ENCODE measurements at places on chromosomes 6 and 20. TPM values are rescaled to one million over a fixed set of nuclear protein-coding genes. Genes with fewer than 3 reads are reported as not detected.

GRCh38 chr20:11020712-11021111, 346.9 kb upstream of the JAG1 start:
- DNase-seq: no peak

DNA sequence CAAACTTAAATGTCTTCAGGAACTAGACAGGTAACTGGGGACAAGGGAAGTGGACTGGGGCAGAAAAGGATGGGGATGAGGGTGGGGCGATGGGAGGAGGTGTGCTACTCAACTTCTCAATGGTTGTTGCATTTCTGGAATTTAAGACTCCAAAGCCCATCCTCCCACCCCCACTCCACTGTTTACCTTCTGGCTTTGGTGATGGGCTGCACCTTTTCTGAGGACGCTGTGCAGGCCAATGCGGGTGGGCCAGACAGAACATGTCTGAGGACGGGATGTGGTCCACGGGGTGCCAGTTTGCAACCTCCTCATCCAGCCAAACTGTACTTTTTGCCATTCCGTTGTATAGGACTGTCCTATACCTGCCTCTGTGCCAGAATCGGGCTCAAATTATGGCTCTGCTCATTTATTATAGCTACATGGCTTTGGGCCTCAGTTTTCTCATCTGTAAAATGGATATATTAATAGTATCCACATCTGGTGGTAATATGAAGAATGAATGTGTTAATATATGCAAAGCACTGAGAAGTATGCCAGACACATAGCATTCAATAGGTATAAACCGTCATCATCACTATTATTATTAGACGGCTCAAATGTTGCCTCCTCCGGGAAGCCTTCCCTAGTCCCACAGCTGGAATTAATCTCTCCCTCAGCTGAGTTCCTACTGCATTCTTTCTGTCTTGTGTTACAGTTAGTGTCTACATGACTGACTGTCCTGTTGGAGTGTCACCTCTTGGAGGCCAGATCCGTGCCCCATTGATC, 31.0 kb upstream of the VEGFA start:
- no peak for DNase-seq

- DNase-seq: no peak
Observed at GRCh38 chr6:151682922-151683321, 124.6 kb upstream of the ESR1 start.

DNA sequence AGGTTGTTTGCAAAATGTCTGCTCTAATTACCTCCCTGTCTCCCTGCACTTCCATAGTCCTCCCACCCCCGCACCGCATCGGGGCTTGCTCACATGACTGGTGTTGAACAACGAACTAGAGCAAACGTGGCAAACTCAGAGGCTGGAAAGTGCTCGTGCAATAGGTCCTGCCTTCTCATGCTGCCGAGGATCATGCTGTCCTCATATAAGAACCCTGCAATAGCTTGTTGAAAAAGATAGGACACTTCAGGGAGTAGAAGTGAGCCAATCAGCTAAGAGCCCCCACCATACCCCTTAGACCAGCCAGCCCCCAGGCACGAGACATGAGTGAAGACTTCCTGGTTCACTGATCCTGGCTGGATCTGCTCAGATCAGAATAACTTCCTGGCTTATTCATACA, 219.2 kb downstream of the C6orf118 start:
- no peak for DNase-seq

GRCh38 chr6:23659125-23659524, 466.9 kb upstream of the NRSN1 start:
- DNase-seq: peak; percentile 64

- DNase-seq: peak; percentile 88
Observed at GRCh38 chr20:50267041-50267865, 76.6 kb downstream of the CEBPB start.

DNA sequence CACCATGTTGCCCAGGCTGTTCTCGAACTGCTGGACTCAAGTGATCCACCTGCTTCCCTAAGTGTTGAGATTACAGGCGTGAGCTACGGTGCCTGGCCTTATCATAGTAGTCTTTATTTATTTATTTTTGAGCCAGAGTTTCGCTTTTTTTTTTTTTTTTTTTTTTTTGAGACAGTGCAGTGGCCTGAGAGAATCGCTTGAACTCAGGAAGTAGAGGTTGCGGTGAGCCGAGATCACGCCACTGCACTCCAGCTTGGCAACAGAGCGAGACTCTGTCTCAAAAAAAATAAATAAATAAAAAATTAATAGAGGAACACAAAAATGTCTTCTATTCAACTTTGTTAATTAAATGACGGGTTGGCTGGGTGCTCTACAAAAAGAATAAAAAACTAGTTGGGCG, 12.9 kb downstream of the MAPRE1 start:
- DNase-seq: no peak

DNA sequence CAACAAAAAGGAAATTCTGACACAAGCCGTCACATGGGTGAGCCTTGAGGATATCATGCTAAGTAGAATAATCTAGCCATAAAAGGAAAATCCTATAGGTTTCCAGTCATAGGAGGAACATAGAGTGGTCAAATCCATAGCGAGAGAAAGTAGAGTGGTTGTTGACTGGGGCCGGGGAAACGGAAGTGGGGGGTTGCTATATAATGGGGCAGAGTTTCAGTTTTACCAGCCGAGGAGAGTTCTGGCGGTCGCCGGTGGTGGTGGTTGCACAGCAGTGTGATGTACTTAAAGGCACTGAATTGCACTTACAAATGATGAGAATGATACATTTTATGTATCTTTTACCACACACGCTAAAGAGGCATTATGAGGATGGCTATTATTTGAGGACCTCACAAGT, 4.9 kb downstream of the GPR31 start:
- no peak for DNase-seq

- DNase-seq: no peak
Observed at GRCh38 chr6:35967076-35967774, 46.3 kb upstream of the SRPK1 start.

DNA sequence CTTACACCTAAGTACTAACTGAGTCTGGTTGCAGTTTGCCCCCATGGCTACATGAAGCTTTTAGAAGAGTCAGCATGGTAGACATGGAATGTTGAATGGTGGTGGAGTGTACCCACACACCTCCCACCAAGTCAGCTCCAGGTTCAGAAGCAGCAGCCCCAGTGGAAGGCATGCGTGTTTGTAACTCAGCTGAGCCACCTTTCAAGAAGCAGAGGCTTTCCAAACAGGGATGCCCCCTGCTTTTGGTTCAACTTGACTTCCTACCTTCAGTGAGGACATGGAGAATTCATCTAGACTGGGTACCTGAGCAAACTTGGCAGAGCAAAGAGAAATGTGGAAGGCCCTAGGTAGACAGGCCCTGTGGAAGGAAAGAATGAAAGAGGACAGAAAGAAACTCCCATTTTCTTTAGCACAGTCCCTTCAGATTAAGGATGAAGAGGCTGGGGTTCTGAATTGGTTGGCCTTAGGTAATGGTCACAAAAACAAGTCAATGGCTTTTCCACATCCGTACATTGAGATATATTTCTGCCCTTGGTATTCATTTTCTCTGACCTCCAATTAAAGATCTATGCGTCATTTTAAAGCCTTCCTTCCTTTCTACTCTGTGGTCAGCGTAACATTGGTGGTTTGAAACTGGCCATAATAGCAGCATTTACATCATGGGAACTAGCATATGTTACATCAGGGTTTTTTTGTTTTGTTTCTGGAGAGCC, 53.2 kb downstream of the HFE start:
- DNase-seq: no peak

- DNase-seq: no peak
Observed at GRCh38 chr6:27994616-27995015, 37.6 kb downstream of the OR2B6 start.

GRCh38 chr20:34431168-34431567, 68.1 kb downstream of the ITCH start:
- DNase-seq: no peak

GRCh38 chr6:150212778-150213177, 69.9 kb downstream of the PPP1R14C start:
- DNase-seq: peak; percentile 57

- no peak for DNase-seq
Observed at GRCh38 chr6:41675176-41675775, 37.0 kb downstream of the MDFI start.

DNA sequence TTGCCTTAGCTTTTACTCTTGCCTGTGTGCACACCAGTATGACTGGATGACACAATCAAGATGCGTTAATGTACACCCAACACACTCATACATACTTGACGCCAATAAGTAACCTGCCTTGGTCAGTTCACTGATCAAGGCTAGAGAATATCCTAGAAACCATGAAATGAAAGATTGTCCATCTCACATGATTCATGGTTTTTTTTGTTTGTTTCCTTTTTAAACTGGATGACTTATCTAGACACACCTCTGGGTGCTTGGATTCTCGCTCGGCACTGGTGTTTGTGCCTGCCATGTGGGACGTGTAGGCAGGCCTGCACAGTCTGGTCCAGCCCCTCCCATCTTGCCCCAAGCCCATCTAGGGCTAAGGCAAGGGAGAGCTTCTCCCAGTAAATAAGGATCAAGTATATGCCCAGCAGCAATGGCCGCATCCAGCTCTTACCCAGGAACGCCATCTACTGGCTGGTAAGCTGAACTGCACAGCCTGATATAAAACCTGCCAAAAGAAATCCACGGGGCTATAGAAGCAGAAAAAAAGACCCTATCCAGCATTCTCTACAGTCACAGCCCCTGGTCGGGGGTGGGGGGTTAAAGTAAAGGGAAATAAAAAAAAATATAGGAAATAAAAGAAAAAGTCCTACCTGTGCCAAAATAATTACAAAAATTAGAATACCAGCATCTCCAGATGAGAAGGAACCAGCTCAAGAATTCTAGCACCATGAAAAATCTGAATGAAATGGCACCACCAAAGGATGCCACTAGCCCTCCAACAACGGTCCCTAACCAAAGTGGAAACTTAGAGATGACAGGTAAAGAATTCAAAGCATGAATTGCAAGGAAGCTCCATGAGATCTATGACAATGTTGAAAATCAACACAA, 73.3 kb downstream of the OTOR start:
- no peak for DNase-seq

DNA sequence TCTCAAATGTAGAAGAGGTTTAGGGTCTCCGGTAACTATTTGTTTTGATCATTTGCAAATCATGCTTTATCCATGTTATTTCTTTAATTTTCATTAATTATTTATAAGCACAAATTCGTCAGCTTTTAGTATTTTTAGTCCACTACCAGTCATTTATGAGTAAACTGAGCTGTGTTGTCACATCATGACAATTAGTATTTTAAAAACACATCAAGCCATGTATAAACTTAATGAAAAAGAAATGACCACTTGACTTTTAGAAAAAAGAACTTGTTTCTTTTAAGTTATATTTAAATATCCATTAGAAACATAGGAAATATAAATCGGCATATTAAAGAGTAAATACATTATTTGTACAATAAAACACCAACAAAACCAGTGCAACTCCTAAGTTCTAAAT, 2.8 kb downstream of the NKX2-4 start:
- no peak for DNase-seq

DNA sequence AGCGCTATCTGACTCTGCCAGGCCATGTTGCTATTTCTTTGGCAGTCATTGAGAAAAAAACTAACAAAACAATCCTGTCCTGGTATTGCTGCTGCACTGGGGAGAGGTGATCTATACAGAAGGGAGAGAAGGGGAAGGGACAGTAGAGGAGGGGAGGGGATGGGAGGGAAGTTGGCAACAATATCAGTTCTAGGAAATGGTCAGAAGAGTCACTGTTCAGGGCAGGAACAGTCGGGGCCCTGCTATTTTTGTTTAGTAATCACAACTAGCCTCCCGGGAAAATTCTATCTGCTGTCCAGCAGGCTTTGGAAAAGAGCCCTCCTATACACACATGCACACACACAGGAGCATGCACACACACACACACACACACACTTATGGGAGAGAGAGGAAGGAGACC, 142.3 kb upstream of the CARMIL1 start:
- DNase-seq: no peak

Gene CASP8AP2
- total RNA-seq: 24.4 TPM

DNA sequence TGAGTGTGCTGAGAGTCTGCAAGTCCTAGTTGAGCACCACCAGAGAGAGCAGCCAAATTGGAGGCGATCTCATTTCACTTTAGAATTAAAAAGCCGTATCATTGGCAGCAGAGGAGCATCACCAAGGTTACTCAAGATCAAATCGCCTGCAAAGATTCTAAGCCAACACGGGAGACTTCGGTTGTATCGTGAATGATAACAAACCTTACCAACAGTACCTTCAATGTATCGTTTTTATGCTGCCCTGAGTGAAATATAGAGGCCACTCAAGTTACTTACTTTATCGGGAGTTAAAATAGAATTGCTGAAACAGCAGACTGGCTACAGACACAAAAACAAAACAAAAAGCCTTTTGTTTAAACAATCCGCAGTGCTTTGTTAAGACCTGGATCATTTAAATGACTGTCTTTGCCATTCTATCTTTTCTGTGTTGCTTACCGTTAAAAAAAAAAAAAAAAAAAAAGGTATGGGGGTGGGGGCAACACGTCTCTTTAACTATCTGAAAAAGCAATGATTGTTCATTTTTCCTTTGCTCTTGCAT, 14.2 kb downstream of the NHSL1 start:
- peak; percentile 63 for DNase-seq

Gene GSTA4
- total RNA-seq: 63.9 TPM

- no peak for DNase-seq
Observed at GRCh38 chr20:35541118-35541782, 628 bp upstream of the ERGIC3 start.

DNA sequence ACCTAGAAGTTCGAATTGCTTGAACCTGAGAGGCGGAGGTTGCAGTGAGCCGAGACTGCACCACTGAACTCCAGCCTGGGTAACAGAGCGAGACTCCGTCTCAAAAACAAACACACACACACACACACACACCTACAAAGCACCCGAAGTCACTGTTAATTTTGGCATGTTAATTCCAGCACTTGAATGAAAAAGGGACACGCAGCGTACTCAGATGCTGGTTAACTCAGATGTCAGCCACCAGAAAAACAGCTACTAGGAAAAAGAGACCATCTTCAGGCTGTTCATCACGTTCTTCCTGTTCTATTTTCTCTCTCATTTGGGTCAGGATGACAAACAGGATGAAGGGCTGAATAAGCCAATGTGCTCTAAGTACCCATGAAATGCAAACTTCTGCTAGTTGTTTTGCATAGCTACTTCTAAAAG, 46.9 kb downstream of the BLOC1S5 start:
- DNase-seq: no peak

DNA sequence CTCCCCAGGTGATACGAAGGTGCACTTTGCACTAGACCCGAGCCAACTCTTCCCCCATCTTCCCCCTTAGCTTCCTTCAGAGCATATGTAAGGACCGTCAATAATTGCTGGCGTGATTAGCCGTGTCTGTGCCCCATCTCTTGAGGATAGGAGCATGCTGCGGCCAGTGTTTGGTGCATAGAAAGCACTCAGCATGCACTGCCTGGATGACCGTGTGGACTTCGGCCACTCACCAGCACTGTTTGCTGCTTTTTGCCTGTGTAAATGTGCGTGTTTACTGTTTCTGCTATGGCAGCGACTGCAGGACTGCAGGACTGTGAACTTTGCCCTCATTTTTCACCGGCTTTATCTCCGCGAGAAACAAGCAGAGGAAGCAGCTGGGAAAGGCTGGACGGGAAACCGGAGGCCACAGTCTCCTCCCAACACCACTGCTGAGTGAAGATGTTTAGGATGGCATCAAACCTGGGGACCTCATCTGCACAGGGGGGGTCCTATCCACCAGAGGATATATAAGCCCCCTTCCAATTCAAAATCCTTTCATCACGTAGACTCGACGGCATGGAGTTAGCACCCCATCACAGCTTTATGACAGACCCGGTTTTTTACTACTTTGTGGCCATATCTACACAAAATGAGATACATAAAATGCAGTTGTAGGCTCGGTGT, 150.6 kb upstream of the AFDN start:
- DNase-seq: peak; percentile 84

Gene CDKN1A
- 35.3 TPM for total RNA-seq

Gene POU5F1
- 19.5 TPM for total RNA-seq

Gene KCNK15
- 0.48 TPM for total RNA-seq

All from lung (tissue), 17 donors.